Breast epithelium (tissue), 4 donors: ENCODE measurements at places on chromosomes 3 and 15. TPM values are rescaled to one million over a fixed set of nuclear protein-coding genes. Genes with fewer than 3 reads are reported as not detected.

DNA sequence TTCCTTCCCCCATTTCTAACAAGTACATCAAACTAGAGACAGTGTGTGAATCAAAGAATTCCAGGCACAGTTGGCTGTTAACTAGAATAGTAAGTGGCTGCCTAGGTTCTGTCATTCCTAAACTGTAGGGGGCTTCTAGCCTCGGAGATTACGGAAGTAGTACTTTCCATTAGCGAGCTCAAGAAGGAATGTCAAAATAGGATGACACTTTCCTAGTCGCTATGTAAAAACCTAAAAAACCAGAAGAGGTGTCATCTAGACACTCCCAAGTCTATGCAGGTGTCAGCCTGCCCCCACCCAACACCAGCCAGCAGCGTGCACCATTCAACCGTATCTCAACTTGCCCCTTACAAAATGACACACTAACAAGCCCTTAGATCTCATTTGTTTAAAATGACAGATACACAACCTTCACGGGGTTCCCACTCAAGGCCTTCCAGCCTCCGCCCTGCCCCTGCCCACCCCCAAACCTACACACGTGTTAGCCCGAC, 874 bp downstream of the INO80 start:
- no peak for DNase-seq

DNA sequence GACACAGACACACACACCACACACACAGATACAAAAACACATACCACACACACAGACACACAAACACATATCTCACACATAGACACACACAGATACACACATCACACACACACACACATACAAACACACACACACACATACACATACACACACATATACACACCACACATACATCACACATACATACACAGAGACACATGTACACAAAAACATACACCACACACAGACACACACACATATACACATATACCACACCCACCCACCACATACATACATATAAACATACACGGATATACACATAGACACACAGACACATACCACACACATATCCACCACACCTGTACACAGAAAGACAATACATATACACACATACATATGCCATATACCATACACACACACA, 66.7 kb downstream of the RASGRF1 start:
- no peak for DNase-seq

DNA sequence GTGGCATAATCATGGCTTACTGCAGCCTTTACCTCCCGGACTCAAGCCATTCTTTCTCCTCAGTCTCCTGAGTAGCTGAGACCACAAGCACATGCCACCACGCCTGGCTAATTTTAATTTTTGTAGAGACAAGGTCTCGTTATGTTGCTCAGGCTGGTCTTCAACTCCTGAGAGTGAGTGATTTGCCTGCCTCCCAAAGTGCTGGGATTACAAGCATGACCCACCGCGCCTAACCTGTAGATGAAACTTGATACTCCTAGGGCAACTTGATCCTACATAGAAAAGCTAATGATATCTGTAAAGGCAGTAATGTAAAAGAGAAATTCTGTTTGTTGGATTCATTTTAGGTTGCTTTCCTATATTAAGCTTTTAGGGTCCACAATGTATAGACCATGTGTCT, 391.9 kb upstream of the THRB start:
- no peak for DNase-seq

DNA sequence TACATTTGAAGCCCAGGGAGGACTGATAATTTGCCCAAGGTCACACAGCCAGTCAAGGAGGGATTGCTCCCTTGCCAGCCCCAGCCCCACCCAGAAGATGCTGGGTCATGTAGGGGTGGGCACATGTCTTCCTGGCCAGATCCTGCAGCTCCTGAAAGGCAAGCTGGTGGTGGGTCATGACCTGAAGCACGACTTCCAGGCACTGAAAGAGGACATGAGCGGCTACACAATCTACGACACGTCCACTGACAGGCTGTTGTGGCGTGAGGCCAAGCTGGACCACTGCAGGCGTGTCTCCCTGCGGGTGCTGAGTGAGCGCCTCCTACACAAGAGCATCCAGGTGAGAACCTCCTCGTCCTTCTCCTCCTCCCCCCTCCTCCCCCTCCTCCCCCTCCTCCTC, 13.2 kb downstream of the ISG20 start:
- no peak for DNase-seq

DNA sequence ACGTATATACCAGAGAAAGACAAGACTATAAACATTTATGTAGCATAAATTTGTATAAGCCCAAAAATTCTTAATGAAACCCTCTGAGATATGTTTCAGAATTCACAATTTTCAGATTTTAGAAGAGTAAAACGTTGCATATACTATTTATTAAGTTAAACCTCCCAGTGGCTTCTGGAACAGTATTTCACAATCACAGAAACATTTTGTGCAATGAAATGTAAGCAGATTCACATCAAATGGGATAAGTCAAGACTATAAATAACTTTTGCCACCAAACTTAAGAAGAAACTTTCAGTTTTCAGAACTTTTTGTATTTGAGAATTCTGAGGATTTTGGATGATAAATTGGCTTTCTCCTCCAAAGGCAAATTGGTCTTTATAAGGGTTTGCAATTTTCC, 9.2 kb downstream of the SLTM start:
- DNase-seq: no peak

DNA sequence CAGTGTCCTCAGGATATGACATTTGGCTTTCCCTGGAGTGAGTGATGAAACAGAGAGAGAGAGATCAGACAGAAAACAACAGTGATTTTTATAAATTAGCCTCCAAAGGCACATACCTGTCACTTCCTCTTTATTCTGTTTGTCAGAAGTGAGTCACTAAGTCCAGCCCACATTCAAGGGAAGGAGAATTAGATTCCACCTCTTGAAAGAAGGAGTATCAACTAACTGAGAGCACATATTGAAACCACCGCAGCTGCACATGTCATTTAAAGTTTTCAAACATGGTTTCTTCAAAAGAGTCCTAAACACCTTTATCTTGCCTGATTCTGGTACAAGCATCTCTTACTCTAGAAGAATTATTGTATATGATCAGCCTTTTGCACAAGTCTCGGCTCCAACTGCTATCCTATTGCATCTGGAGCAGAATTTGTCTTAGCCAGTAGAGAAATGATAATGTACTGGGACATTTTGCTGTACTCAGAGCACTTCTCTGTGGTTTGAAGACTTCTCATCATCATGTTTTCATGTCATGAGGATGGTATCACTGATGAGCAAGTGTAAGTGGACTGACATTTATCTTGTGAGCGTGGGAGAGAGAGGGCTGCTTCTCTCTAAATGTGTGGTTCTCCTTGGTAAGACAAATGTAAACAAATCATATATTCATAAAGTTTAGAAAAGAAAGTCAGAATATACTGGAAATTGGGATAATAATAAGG, 338.9 kb upstream of the CFAP20DC start:
- no peak for DNase-seq

DNA sequence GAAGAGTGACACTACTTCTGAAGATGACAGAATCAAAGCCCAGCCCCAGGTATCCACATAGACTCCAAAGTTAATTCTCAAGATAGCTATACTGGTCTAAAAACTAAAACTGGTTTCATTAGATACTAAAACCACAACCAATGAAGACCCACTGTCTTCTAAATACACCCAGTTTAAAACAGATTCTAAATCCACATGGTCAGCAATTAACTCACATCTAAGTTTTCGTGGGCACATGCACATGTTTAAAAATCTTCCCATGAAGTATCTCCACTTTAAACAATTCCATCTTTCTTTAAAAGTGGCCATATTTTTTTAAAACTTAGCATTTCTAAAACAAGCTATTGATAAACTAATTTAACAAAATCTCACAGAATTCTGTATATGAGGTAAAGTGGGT, 63.1 kb downstream of the GPR160 start:
- no peak for DNase-seq

GRCh38 chr3:64174328-64174727, 50.9 kb downstream of the PRICKLE2 start:
- DNase-seq: peak; percentile 62

DNA sequence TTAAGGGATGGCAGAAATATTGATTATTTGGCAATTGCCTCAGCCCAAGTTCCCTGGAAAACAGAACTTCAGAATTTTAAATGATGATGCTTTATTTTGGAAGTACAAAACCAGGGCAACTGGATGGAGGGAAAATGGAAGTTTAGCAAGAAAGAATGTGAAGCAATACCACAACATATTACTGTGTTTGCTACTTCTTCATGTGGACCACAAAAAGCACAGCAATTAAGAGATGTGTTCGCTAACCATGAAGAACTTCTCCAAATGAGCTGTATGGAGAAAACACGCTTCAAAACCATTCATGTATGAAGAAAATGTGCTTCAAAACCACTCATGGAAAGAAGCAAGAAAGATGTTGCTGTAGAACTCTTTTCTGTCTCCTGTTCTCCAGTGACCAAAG, 64.7 kb upstream of the ARL6 start:
- no peak for DNase-seq

GRCh38 chr3:15273227-15273626, 59.2 kb downstream of the SH3BP5 start:
- DNase-seq: no peak

- DNase-seq: no peak
Measured at GRCh38 chr3:115113367-115113766, 33.7 kb downstream of the ZBTB20 start.

GRCh38 chr3:18680758-18681157, 255.6 kb upstream of the SATB1 start:
- no peak for DNase-seq

- DNase-seq: no peak
Measured at GRCh38 chr3:32303399-32303747, 64.9 kb downstream of the CMTM8 start.

GRCh38 chr3:170038434-170039110, 777 bp downstream of the GPR160 start:
- DNase-seq: no peak

DNA sequence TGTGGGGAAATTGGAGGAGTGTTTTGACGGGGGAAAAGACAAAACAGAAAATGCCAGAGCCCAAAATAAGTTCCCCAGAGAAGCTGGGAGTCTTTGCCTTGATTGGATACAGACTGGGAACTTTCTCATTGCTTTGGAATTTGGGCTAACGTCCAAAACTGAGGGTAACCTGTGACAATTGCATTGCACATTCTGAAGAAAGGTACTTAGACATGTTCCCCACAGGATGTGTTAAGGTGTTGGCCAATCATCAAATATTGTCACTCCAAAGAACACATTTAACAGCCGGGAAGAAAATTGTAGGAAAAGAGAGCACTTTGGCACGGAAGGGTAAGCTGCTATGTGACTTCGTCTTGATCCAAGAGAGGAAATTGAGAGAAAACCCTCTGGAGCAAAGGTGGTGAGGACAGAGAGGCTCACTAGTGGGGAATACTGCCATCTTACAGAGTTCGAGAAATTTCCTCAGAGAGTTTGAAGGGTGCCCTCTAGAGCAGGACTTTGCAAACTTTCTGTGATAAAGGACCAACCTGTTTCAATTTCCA, 619.5 kb upstream of the TBL1XR1 start:
- DNase-seq: peak; percentile 78

DNA sequence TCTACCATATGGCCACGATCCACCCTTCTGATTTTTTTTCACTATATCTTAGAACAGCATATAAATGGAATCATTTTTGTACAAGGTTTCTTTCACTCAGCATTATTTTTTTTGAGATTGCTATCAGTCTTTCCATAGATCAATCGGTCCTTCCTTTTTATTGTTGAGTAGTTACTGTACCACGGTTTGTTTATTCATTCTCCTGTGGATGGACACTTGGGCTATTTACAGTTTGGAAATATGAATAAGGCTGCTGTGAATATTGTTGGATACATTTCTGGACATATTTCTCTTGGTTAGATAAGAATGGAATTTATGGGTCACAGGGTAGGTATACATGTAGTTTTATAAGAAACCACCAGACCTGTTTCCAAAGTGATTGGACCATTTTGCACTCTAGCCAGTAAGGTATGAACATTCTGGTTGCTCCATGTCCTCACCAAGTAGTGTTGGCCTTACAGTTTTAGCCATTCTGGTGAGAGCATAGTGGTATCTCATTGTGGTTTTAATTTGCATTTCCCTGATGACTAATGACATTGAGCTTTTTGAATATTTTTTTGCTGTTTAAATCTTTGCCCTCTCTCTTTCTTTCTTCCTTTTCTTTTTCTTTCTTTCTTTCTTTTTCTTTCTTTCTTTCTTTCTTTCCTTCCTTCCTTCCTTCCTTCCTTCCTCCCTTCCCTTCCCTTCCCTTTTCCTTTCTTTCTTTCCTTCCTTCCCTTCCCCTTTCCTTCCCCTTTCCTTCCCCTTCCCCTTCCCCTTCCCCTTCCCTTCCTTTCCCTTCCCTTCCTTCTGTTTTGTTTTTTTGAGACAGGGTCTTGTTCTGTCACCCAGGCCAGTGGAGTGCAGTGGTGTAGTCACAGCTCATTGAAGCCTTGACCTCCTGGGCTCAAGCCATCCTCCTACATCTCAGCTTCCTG, 49.2 kb downstream of the LRRK1 start:
- DNase-seq: no peak

DNA sequence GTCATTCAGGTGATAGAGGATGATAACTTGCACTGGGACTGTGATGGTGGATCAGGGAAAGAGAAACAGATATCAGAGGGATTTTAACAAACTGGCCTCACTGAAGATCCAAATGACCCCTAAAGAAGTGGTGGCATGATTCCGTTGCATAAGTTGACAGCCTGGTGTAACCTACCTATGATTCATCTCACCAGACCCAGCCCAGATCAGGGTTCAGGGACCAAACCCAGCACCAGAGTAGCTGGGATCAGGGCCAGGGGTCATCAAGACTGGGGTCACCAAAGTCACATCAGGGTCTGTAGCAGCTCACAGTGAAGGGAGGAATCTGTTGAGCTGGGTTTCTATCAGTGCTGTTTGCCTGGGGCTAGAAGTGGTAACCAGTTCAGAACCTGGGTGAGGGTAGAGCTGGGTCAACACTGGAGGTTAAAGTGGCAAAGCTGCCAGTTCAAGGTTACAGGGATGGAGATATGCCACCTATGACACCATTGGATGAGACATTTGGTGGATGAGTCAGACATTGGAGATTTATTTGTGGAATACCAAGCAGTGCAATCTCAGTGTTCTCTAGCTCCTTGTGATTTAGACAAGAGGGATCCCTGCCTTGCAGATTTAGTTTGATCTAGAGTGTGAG, 35.9 kb downstream of the CASR start:
- no peak for DNase-seq

- no peak for DNase-seq
Measured at GRCh38 chr3:160245261-160245800, 20.1 kb downstream of the C3orf80 start.

Gene NANOGP8
- total RNA-seq: 1.1 TPM

Gene SLCO2A1
- 11.1 TPM for total RNA-seq

Gene FXR1
- total RNA-seq: 130 TPM

Gene PLA1A
- 0.59 TPM for total RNA-seq

Gene ARPIN
- total RNA-seq: 17.0 TPM

Gene PTPRG
- 61.6 TPM for total RNA-seq

Gene OR5K2
- not detected for total RNA-seq

Gene CCDC39
- not detected for total RNA-seq
